NK-92 treated with Interleukin-12 subunit alpha and Interleukin-12 subunit beta, amount 100 ng/mL, for 24 hours (cell line): ENCODE measurements at places on chromosomes 12 and 14.

GRCh38 chr14:29687071-29687765, 240.4 kb downstream of the PRKD1 start:
- DNase-seq = no peak

DNA sequence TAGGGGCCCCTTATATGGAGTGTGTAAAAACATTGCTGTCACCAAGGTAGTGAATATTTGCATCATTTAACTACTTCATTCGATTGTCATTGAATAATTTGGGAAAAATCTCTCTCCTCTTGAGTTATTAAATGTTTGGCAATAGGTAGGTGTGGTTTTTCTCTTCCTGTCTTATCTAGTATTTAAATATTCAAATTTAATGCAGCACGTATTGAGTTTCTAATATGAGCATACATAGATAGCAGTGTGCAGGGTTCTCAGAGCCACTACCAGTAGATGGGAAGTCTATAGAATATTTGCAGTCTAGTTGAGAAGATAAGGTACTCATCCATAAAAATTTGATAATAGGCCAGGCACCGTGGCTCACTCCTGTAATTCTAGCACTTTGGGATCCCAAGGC, 16.7 kb downstream of the PALS1 start:
- DNase-seq = no peak

DNA sequence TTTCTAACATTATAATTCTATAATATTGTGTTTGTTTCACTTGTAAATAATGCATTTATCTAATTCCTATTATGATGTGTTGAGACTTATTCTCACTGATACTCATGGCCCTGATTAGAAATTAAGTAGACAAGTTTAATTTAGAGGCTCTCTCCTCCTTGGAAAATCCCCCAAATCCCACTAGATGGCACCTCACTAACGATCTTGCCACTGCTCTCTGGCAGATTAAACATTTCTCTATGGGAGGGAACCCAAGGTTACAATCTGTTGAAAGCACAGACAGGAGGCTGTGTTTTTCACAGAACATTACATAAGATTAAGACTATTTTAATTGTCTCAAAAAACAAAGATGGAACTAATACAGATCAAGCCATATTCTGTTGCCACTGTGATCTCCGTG, 318.7 kb downstream of the LRFN5 start:
- DNase-seq = no peak

- DNase-seq = no peak
These were observed 158.7 kb upstream of the LRIG3 start for GRCh38 chr12:59079002-59079401.

DNA sequence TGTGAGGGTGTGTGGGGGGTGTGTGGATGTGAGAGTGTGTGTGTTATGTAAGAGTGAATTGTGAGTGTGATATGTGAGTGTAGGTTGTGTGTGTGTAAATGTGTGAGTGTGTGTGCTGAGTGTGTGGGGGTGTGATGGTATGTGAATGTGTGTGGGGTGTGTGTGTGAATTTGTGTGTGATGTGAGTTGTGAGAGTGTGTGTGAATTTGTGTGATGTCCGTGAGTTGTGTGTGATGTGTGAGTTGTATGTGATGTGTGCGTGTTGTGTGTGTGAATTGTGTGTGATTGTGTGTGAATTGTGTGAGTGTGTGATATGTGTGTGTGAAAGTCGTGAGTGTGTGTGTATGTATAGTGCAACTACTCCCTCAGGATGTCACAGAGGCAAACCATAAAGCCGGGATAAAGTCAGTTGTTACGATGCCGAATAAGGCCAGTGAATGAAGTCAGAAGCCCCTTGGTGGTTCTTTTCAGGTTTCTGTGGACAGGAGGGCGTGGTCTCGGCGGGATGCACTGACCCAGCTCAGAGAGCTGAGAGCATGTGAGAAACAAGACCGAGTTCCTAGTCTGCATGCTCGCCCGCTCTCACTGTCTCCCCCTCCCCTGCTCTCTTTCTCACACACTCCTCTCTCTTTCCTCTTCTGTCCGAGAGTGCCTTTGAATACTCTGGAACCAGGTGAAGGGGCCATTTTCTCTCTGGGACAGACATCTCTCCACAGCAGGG, 71.8 kb upstream of the MAX start:
- no peak for DNase-seq

- DNase-seq = no peak
These were observed 38.4 kb downstream of the YEATS4 start for GRCh38 chr12:69397978-69398377.

DNA sequence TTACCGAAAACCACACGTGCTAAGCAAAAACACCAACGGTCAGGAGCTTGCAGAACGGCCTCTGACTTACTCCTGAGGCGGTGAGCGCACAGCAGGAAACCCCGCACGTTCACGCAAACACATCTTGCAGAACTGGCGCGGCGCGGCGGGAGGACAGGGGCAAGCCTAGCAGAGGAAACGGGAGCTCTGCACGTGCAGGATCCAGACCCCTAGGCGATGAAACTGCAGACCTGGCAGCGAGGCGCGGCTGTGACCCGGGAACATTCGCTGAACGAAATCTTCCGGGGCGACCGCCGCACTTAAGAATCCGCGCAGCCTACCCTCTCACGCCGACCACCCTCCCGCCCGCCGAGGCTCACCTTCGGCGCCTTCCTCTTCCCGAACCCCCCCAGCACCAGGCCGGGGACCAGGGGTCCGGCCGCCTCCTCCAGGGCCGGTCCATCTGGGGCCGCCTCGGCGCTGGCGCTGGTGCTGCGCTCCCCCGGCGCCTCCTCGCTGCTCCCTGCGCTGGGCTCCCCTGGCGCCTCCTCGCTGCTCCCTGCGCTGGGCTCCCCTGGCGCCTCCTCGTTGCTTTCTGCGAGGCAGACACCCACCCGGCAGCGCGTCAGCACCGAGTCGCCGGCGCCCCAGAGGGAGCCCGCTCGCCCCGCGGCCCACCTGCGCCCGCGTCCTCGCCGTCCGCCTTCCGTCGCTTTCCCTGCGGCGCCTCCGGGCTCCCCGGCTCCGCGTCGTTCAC, 615 bp downstream of the DDX51 start:
- DNase-seq = no peak
